Adrenal gland (tissue), 19 donors: ENCODE measurements at places on chromosomes 4 and X. TPM values are rescaled to one million over a fixed set of nuclear protein-coding genes. Genes with fewer than 3 reads are reported as not detected.

PPARGC1A gene
- polyA plus RNA-seq = 1.6 TPM

GPR143 gene
- polyA plus RNA-seq = 1.1 TPM

ACOT9 gene
- polyA plus RNA-seq = 56.8 TPM

SAGE1 gene
- 0.03 TPM for polyA plus RNA-seq

PKD2 gene
- 19.2 TPM for polyA plus RNA-seq

PABPC1L2B gene
- polyA plus RNA-seq = 0.42 TPM

LEF1 gene
- 24.9 TPM for polyA plus RNA-seq

- no peaks in the 10 kb centered on the region for H3K4me1 ChIP-seq
- H3K36me3 ChIP-seq = no peaks in the 10 kb centered on the region
- H3K4me3 ChIP-seq = no peak overlapping the region
- H3K27me3 ChIP-seq = no peaks in the 10 kb centered on the region
These were observed 332.4 kb downstream of the PCDH7 start for GRCh38 chr4:31052519-31052918.

DNA sequence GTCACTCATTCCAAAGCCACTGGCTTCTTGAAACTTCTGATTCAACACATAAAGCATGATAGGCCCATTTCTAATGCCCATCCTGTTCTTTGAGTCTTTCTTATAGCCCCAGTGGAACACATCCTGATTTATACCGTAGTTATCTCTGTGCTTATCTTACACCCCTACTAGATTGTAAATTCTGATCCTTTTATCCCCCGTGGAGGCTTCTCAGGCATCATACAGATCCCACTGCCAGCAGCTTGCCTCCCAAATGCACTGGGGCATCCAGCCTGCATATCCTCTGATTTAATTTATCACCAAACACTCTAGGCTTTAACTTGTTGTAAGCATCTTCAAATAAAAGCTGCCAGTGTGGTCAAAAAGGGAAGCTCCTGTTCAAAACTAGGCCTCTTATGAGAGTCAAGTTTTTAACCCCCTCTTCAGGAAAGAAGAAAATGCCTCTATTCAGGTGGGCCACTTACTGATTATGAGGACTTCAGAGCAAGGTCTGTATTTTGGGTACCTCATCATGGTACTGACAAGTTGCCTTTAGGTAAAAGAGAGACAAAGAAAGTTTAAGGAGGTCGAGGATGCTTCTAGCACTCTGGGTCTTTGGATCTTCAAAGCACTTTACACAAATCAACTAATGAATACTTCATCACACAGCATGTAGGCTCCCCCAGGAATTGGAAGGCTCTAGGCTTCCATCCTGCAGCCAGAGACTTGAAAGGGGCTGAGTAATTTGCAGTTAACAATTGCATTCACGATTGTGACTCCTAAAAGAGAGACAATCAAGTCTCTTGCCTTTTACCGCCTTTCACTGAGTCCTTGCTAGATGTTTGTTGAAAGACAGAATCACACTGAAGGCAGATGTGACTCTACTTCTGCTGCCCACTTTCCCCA is 95.8 kb upstream of the LDB2 start:
- no peak overlapping the region for H3K4me3 ChIP-seq
- H3K27me3 ChIP-seq = no peaks in the 10 kb centered on the region
- DNase-seq = no peak
- no peak overlapping the region for H3K27ac ChIP-seq
- no peaks in the 10 kb centered on the region for H3K36me3 ChIP-seq

DNA sequence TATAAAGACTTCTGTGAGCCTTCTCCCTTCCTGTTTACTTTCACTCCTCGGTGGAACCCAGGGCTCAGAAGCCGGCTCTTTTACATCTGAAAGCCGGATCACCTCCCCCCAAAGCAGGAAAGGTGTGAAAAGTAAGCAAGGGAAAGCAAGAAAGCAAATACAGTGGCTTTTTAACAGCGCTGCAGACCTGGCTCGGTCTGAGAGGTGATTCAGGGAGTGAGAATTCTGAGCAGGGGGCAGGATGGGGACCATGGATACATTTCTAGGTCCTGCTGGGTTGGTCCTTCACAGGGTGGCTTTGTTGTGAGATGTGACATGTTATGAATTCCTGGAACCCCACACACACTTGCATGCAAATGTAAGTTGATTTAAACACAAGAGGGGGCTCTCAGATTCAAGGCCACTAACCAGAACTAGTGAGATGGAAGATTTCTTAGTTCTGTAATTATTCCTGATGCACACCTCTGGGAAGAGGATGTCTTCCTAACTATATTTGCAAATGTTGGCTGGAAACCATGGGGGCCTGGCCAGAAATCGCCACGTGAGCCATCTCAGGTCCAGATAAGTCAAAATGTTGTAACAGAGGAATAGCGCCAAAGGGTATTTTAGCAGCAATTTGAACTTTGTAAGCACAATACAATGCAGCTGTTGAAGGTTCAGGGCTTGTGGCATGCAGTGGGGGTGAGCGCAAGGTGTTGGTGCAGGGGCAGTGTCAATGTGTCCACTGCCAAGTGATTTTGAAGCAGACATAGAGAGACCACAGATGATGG is 670.1 kb upstream of the LCORL start:
- H3K4me3 ChIP-seq = no peak overlapping the region
- no peaks in the 10 kb centered on the region for H3K4me1 ChIP-seq
- no peaks in the 10 kb centered on the region for H3K36me3 ChIP-seq
- DNase-seq = no peak

DNA sequence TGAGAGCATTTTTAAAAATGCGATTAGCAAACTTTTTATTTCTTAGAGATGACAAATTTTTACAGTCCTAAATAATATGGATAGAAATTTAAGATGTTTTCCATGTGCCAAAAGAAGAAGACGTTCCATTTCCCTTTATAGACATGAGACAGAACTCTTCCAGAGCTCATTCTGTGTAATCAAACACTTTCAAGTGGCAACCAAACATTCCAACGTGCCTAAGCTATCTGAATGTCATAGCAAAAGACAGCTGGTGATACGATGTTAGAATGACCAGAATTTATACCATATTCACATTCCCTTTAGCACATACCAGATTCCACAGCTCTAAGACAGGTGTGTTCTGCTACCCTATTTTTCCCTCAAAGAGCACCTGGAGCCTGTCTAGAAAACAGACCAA is 133.2 kb downstream of the ENOX2 start:
- no peaks in the 10 kb centered on the region for H3K36me3 ChIP-seq
- no peak overlapping the region for H3K27ac ChIP-seq
- H3K4me3 ChIP-seq = no peak overlapping the region
- DNase-seq = no peak

- no peak overlapping the region for H3K27ac ChIP-seq
- H3K36me3 ChIP-seq = no peaks in the 10 kb centered on the region
- DNase-seq = no peak
- H3K4me3 ChIP-seq = no peak overlapping the region
These were observed 338.6 kb upstream of the GRID2 start for GRCh38 chr4:91965166-91965565.

DNA sequence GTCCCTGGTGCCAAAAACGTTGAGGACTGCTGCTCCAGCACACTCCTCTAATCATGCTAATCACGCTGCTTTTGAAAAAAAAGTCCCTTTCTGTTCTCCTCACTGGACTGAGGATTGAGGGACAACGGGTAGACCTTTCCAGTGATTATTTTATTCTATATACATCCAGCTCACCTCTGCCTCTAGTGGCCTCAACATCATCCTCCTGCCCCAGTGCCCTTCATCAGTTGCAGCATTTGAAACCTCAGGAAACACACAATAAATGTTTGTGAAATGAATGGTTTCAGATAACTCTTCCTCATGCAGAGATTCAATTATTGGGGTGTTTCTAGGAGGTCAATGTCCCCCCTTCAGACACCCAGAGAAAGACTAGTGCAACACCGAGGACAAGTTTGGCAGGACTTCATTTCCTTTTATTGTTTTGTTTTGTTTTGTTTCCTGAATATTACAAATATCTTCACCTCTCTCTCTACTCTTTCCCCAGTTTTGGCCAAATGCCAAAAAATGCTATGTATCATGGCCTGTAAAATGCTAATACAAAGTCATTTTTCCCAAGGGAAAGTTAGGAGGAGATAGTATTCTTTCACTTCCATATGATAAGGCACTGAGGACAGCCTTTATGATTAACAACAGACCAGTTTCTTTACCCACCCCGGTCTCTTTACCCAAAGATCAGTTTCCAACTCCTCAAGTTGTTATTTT is 460.1 kb upstream of the SLIT2 start:
- no peak for DNase-seq
- no peak overlapping the region for H3K27ac ChIP-seq
- no peaks in the 10 kb centered on the region for H3K4me1 ChIP-seq
- no peaks in the 10 kb centered on the region for H3K27me3 ChIP-seq

- no peaks in the 10 kb centered on the region for H3K4me1 ChIP-seq
- H3K27ac ChIP-seq = no peak overlapping the region
- no peaks in the 10 kb centered on the region for H3K36me3 ChIP-seq
- no peak for DNase-seq
- no peak overlapping the region for H3K4me3 ChIP-seq
- no peaks in the 10 kb centered on the region for H3K27me3 ChIP-seq
These were observed 55.7 kb downstream of the CD38 start for GRCh38 chr4:15833801-15834200.

DNA sequence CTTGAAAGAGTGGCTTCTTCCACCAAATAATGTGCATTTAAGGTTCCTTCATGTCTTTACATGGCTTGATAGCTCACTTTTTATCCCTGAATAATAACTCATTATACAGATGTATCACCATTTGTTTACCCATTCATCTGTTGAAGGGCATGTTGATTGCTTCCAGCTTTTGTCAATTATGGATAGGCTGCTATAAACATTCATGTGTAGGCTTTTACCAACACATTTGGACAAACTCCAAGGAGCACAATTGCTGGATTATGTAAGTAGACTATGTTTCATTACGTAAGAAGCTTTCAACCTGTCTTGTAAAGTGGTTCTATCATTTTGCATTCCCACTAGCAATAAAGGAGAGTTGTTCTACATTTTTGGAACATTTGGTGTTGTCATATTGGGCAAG is 2637.0 kb downstream of the PCDH7 start:
- no peak overlapping the region for H3K27ac ChIP-seq
- H3K4me1 ChIP-seq = no peaks in the 10 kb centered on the region
- H3K27me3 ChIP-seq = no peaks in the 10 kb centered on the region
- DNase-seq = no peak
- H3K4me3 ChIP-seq = no peak overlapping the region

DNA sequence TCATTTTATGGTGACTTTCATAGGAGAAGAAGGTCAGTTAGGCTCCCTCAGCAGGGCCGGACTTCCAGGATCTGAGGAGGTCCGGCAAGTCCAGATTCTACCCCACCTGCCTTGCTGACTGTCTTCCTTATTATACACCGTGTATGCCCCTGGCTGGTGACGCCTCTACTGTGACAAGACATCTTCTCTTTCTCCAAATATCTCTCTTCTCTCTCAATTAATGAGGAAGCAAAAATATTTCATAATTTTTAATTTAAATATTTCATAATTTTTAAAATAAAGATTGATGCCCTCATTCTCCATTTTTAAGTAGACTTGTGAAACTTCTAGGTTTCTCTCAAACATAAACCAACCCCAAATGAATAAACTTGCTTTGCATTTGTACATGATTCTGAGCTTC is 202.5 kb downstream of the NSUN7 start:
- no peaks in the 10 kb centered on the region for H3K27me3 ChIP-seq
- no peak overlapping the region for H3K4me3 ChIP-seq
- no peak for DNase-seq
- H3K27ac ChIP-seq = no peak overlapping the region
- no peaks in the 10 kb centered on the region for H3K36me3 ChIP-seq

DNA sequence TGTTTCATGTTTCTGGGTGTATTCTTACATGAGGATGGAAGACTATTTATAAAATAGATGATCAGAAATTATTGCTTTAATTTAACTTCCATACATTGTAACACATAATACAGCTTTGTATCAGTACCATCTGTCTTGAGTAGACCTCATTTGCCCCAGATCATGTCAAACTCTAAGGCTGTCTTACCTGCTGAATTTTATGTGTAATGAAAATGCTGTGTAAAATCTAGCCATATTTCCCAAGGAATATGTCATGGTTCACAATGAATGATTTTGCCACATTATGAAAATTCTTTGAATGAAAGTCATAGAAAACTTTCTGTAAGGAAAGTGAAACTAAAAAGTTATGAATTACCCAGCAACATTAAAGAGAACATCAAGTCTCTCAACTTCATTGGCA is 7.4 kb downstream of the BDH2 start:
- H3K27me3 ChIP-seq = no peaks in the 10 kb centered on the region
- no peak for DNase-seq
- peaks cover 2% of the 10 kb centered on the region for H3K4me1 ChIP-seq
- H3K4me3 ChIP-seq = no peak overlapping the region

DNA sequence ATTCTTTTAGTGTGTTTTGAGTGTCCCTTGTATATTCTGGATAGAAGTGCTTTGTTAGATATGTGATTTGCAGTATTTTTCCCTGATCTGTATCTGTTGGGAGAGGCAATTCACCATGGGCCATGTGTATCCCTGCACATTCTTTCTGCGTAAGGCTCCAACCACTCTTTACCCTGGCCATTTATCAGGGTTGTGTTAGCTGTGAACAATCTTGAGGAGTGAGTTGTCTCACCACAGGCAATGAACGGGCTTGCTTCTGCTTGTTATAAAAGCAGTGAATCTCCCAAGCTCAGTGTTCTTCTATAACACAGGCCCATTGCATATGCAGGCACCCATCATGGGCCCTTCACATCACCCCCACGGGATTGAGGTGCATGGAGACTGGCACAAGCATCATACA is 18.9 kb upstream of the SMIM10 start:
- DNase-seq = no peak
- H3K4me3 ChIP-seq = no peak overlapping the region
- H3K4me1 ChIP-seq = no peaks in the 10 kb centered on the region

DNA sequence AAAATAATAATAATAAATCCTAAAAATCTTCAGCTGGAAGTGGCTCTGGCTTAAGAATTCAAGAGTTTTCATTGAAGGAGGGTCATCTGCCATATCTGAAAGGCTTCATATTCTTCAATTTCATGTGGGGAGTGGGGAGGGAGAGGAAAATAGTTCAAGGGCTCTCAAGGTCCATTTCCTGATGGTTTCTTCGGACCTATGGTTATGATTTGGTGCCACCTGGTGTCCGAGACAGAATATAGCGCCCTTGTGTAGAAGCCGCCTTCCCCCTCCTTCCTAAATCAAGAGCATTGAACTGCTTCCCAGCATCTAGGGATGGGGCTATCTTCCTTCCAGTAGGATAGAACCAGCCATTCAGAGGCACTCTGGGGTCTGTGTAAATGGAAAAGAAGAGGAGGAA is 34.3 kb downstream of the NLGN3 start:
- no peak overlapping the region for H3K27ac ChIP-seq
- peak; percentile 77 for DNase-seq
- H3K27me3 ChIP-seq = no peaks in the 10 kb centered on the region
- peaks cover 9% of the 10 kb centered on the region for H3K4me1 ChIP-seq
- H3K4me3 ChIP-seq = no peak overlapping the region
- no peaks in the 10 kb centered on the region for H3K36me3 ChIP-seq

DNA sequence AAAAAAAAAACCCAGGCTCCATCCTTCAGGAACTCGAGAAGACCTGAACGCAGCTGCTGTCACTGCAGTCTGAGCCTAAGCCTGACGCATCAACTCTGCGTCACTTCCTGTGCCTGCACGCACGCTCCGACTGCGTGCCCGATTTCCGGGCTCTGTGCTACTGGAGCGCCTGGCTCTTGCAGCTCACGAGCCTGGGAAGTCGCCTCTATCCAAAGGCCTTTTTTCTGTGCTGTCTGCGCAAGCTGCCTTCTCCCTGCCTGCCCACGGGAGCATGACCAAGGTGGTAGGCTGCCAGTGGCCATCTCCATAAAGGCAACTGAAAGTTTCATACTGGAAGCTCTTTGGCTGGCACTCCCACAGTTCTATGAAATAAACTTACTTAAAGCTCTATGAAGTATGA is 9.9 kb upstream of the GASK1B start:
- H3K27ac ChIP-seq = no peak overlapping the region
- no peak for DNase-seq
- H3K4me3 ChIP-seq = no peak overlapping the region
- H3K27me3 ChIP-seq = no peaks in the 10 kb centered on the region
